NCI-H2107 (cell line): ENCODE measurements at places on chromosomes 7 and 10.
A peak's percentile ranks its signal among the peaks of the same experiment; 100 is the strongest.

GRCh38 chr7:117064688-117065087 lies 111.4 kb downstream of the ST7 start:
- DNase-seq, result no peak

GRCh38 chr10:102219370-102219769 lies 6.7 kb upstream of the ELOVL3 start:
- DNase-seq, result no peak

DNA sequence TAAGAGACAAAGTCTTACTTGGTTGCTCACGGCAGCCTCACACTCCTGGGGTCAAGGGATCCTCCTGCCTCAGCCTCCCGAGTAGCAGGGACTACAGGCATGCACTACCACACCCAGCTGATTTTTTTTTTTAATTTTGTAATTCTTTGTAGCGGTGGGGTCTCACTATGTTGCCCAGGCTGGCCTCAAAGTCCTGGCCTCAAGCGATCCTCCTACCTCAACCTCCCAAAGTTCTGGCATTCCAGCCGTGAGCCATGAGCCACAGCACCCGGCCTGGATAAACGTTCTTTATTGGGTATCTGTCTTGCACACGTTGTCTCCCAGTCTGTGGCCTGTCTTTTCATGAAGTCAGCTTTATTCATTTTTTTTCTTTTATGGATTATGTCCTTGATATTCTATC lies 636.1 kb upstream of the FOXK1 start:
- DNase-seq, result no peak

DNA sequence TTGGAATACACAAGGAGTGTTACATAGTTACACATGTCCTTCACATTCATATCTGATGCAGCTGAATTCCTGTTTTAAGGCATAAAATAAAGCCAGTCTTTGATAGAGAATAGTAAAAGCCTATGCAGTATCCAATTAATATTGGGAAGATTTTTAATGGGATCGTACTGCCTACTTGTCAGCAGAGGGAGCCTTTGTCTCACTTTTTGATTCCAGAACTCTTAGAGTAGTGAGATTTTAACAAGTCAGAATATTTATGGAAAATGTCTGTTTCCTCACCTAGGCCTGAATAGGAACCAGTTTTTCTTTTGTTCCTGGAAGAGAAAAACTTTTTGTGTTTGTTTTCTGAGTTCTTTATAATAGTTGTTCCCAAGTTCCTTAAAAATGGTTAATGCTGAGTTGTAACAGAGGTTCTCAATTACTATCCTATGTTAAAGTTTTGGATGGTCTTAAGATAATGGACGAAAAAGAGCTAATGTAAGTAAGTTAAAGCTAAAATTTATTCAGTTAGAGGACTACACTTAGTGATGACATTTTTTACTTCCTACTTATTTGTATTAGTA lies 114.0 kb downstream of the BBS9 start:
- DNase-seq, result peak; percentile 21

GRCh38 chr10:117619707-117620405 lies 77.3 kb downstream of the EMX2 start:
- DNase-seq, result no peak

DNA sequence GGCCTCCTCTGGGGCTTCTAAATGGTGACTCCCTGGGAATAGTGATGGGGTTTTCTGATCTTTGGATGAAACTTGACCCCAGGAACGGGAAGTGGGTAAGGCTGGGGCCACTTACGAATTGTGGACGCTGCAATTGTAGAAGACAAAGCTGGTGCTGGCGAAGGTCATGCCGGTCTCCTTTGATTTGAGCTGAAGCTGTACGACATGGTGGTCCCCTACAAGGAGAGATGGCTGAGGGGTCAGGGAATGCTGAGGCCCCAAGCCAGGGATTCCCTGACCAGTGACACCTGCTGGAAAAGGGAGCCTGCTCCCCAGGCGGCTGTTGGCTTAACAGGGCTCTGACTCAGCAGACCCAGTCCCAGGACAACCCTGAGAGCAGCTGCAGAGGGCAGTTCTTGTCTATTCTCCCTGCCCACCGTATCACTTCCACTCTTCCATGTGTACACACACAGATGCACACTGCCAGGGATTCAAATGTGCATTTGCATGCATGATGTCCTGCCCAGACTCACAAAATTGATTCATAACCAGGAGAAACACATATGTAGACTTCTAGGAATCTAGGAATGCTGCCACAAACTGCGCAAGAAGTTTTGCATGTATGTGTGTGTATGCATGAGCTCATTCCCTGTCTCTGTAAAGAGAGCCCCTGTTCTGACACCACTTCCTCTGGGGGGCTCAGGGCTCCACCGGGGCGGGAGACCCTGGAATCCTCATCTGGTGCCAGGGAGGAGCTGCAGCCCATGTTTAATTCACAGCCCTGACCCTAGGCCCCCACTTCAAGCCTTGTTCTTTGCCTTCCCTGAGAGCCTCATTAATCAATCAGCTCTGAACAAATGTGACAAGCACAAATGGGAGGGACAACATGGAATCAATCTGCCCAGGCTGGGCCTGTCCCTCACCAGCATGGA lies 350.0 kb downstream of the PLXNA4 start:
- DNase-seq, result no peak

GRCh38 chr7:100154651-100155491 lies 3.7 kb downstream of the TRAPPC14 start:
- DNase-seq, result no peak

- DNase-seq, result no peak
Observed at GRCh38 chr10:77613476-77614130, 24.0 kb downstream of the KCNMA1 start.

DNA sequence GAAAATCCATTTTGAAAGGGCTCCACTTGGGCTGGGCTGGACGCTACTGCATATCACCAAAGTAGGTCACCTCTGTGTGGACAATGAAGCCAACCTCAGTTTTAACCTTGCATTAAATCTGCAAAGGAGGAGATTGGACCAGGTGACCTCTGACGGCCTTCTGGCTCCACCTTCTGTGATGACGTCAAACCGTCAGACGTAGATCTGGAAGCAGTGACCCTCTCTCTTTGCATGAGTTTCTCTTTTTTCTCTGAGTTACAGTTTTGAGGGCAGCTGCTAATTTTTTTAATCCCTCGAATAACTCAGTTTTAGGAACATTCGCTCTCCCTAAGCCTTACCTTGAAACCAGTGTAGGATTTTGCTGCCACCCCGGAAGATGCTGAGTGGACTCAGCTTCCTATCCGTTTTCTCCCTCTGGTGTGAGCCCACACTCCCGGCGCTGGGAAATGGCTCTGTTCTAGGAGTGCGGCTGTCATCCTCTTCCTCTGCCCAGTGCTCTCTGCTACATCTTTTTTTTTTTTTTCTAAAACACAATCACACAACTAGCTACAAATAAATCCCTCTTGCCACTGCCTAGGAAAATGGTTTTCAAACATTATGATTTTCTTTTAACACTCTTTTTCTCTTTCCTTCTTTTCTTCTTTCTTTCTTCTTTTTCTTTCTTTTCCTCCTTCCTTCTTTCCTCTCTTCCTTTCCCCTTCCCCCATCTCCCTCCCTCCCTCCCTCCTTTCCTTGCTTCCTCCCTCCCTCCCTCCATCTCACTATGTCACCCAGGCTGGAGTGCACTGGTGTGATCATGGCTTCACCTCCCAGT lies 27.7 kb upstream of the NMT2 start:
- DNase-seq, result no peak

- DNase-seq, result no peak
Observed at GRCh38 chr7:151308791-151309190, 32.8 kb upstream of the NUB1 start.

DNA sequence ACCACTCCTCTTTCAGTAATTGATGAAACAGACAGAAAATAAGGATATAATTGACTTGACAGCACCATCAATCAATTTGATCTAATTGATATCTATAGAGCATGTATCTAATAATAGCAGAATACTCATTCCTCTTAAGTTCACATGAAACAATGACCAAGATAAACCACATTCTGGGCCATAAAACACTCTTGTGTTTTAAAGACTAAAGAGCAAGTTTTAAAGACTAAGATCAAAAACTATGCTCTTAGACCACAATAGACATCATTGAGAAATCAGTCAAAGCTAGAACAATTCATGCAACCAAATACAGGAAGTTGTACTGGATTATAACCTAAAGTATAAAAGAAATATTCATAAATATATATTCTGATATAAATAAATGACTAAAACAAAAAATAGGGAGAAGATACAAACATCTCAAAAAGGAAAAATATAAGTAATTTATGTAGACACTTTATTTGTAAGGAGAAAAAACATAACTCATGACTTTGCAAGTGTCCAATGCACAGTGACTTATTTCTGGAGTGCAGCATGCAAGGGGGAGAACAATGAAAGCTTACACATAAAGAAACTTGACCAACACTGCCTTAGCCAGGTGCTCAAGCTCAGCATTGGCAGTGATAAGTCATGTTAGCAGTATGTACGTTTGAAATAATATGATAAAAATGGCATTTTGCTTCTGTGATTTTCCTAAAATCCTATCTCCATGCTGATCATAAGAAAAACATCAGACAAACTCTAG lies 312.7 kb upstream of the IGFBP3 start:
- DNase-seq, result no peak

GRCh38 chr10:43084812-43085211 lies 7.9 kb downstream of the RET start:
- DNase-seq, result no peak

DNA sequence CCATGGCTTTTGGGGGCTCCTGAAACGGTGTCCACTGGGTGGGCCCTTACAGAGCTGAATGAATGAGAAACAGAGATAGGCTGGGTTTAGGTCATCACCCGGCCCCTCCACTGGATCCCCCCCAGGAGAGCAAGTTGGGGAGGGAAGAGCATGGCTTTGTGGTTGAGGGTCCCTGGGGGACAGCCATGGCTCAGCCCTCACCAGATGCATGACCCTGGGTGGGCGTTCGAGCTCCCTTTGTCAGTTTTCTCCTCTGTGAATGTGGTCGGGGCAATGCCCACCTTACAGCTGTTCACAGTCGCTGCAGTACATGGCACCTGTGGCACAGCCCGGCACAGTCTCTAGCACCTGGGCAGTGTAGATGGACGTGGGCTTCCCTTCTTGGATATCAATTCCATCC lies 40.6 kb upstream of the CXCL12 start:
- DNase-seq, result no peak

- no peak for DNase-seq
Observed at GRCh38 chr10:117360994-117361667, 14.1 kb downstream of the PDZD8 start.

GRCh38 chr7:137001041-137001440 lies 132.6 kb downstream of the CHRM2 start:
- no peak for DNase-seq

DNA sequence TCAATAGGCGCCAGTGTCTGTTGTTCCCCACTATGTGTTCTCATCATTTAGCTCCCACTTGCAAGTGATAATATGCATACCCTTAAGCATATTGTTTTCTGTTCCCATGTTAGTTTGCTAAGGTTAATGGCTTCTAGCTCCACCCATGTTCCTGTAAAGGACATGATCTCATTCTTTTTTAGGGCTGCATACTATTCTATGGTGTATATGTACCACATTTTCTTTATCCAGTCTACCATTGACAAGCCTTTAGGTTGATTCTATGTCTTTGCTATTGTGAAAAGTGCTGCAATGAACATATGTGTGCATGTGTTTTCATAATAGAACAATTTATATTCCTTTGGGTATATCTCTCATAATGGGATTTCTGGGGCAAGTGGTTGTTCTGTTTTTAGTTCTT lies 77.8 kb upstream of the PLXDC2 start:
- no peak for DNase-seq

- no peak for DNase-seq
Observed at GRCh38 chr10:34228066-34228465, 587.0 kb downstream of the PARD3 start.

GRCh38 chr10:21505711-21506278 lies 19.7 kb downstream of the SKIDA1 start:
- no peak for DNase-seq

DNA sequence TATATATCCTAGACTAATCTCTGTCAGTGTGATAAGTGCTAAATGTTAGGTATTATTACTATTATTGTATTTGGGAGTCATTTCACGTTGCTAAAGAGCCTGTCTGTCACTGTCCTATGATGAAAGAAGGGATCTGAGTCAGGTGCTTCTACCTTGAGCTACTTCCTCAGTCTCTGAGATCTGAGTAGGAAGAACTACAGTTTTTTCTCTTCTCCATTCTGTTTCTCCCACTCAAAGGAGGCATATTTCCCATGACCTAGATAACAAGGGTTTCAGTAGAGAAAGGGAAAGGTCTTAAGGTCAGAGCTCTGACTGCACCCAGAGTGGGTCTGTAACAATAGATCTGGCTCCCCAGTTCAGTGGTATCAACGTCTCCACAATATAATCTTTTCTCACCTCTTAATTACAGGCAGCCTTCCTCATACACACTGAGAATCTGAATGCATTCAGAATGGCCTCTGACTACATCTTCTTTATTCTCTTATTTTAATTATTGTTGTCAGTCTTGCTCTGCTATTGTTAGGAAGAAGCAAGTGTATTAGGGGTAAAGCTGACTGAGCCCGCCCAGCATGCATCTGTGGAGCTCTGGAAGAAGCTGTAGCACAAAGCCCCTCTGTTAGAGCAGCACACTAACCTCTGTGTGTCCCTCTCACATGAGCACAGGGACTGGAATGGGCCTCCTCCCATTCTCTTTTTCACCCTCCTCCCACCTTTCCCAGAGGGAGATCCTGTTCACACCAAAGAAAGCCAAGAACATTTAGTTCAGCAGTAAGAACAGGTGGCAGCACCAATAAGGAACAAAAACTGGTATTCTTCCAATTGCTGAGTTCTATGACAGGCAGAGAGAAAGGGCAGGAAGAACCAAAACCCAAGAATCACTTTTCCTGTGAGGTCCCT lies 38.1 kb downstream of the USP54 start:
- no peak for DNase-seq

GRCh38 chr7:46679671-46680070 lies 758.6 kb upstream of the IGFBP3 start:
- no peak for DNase-seq

DNA sequence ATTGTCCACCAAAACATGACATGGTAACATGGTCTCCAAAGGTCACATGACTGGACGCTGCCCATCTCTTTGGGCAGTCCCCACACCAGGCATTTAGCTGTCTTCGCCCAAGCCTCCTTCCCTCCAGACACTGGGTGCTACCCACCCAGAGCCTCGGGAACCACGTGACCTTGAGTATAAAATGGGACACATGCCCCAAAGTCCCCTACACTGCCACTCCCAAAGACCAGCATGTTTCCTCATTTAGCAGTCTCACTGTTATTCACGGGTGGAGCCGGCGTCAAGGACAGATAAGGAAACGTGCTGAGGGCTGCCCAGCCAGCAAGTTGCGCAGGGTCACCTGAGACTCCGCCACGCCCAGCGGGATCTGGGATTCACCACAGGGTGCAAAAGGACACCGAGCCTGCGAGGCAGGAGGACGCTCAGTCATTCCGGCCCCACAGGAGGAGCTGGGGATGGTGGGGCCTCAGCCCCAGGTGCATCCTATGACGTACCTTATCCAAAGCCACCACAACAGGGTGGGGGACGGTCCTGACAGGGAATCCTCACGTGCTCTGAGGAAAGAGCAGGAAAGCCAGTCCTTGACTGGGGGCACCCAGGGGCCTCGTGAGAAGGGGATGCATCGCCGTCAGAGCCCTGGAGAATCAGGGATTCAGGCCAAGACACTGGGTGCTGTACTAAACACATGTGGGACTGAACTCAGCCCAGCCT lies 226.9 kb downstream of the TNS3 start:
- no peak for DNase-seq
